ENCODE measurements at places on chromosomes 6 and 20.

DNA sequence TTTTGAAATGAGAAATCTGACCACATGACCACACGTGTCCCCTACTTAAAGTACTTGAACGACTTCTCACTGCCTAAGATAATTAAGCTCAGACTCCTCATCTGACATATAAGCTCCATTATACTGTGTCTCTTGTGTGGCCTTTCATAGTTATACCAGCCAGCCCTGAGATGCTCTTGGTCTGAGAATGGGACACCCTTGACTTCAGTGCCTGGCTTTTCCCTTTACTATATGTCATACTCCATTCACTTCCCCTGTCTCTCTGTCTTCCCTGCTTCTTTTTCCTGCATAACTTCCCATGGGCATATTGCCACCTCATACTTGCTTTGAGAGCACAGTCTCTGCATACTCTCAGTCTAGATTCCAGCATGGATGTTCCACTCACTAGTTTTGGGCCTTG lies 53.4 kb upstream of the TINAG start:
- DNase-seq = no peak

GRCh38 chr6:151805286-151805840 lies 2.1 kb upstream of the ESR1 start:
- no peak for DNase-seq

GRCh38 chr6:97049253-97050011 lies 124.9 kb downstream of the KLHL32 start:
- DNase-seq = no peak

- no peak for DNase-seq
Observed at GRCh38 chr20:32474967-32475811, 109.9 kb downstream of the NOL4L start.

DNA sequence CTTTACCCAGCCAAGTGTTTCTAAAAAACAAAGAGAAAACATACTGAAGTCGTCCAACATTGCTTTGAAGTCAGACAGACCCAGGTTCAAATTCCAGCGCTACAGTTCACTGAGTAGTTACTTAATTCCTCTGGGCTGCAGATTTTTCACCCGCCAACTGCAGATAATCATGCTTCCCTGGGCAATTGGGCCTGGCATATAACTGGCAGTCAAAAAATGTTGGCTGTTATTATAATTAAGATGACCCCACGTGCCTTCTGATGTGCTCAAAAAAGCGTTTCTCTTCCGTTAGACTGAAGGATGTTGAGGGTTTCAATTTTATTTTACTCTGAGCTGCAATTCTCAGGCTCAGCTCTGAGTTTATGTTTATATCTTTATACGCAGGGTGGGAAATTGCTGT lies 156.1 kb upstream of the CITED2 start:
- no peak for DNase-seq

GRCh38 chr6:122649701-122650100 lies 39.5 kb downstream of the PKIB start:
- DNase-seq = no peak

GRCh38 chr20:19737025-19737424 lies 21.0 kb upstream of the RIN2 start:
- no peak for DNase-seq

DNA sequence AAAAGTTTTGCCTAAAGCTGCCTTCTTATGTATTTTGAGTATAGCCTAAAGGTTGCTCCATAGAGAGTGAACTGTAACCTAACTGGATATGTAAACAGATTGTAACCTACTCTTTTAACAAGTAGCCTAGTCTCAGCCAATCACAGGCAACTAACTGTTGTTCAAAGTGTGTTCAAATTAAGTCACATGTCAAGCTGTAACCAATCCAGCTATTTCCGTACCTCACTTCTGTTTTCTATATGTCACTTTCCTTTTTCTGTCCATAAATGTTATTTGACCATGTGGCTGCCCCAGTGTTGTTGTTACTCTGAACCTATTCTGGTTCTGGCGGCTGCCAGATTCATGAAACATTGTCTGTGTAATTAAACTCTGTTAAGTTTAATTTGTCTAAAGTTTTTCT lies 47.4 kb upstream of the RNGTT start:
- DNase-seq = no peak

GRCh38 chr6:8953310-8953709 lies 518.0 kb upstream of the SLC35B3 start:
- DNase-seq = no peak

DNA sequence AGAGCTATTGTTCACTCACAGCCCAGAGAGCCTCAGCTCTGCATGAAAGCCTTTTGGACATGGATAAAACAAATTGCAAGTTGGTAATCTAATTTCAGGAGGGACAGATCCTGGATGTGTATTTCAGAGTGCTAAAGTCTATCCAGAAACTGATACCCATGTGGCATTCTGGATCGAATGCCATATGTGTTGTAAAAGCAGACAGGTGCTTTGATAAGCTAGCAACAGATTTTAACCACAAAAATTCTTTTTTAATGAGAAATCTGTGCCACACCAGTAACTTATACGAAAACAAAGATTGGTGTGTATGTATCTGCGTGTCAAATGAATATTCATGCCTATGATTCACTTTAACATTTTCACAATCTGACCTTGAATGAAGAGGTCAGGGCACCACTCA lies 936.6 kb upstream of the MAP3K7 start:
- DNase-seq = no peak

DNA sequence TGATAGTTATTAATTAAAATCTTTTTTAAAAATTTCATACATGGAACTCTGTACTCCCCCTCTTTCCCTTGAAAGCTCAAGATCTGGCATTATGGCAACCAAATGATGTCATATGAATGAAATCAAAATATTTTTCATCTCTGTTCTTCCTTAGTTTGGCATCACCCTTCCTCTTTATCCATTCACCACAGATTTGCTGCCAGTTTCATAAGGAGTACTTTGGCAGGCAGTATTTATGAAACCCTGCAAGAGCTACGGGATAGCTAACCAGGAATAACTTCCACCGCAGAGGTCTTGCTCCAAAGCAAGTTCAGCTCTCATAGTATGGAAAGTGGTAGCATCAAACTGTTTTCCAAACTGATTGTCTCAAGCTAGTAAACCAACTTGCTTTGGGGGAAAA lies 113.9 kb upstream of the DOK5 start:
- no peak for DNase-seq

DNA sequence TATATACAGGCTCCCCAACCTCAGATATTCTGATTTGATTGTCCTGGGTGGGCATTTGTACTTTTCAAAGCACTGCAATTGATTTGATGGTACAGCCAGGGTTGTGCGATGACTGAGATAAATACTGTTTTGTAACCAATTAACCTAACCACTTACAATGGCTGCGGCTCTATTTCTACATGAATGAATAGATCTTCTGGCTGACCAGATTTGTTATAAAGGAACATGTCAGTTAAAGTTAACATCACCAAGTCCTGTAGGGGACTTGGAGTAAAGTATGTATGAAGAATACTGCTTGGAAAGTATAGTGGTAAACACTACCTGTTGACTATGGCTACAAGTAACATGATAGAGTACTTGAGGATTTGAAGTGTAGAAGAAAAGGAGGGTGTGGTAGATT lies 369.2 kb upstream of the JAG1 start:
- no peak for DNase-seq
